Activated CD4-positive, alpha-beta T cell treated with anti-CD3 and anti-CD28 coated beads, Interleukin-2, amount 10 ng/mL, durations not matched to agents 7 days and 5 days (primary cell): ENCODE measurements at places on chromosomes 2 and 18. TPM values are rescaled to one million over a fixed set of nuclear protein-coding genes. Genes with fewer than 3 reads are reported as not detected.

The SLC4A5 gene
- 3.0 TPM for total RNA-seq

The COBLL1 gene
- not detected for total RNA-seq

The GATA6 gene
- not detected for total RNA-seq

GRCh38 chr2:81260320-81260719, 955.8 kb upstream of the LRRTM1 start:
- H3K4me3 ChIP-seq = no peak overlapping the region
- H3K36me3 ChIP-seq = no peaks in the 10 kb centered on the region
- H3K27me3 ChIP-seq = no peaks in the 10 kb centered on the region
- no peaks in the 10 kb centered on the region for H3K4me1 ChIP-seq

GRCh38 chr2:145288650-145289496, 769.0 kb upstream of the ZEB2 start:
- no peak for DNase-seq
- no peak overlapping the region for H3K4me3 ChIP-seq
- H3K27me3 ChIP-seq = peaks cover 26% of the 10 kb centered on the region
- H3K4me1 ChIP-seq = no peaks in the 10 kb centered on the region
- no peaks in the 10 kb centered on the region for H3K36me3 ChIP-seq

GRCh38 chr2:7424481-7424880, 507.3 kb downstream of the RNF144A start:
- H3K27me3 ChIP-seq = peaks cover 7% of the 10 kb centered on the region
- H3K4me1 ChIP-seq = peaks cover 21% of the 10 kb centered on the region
- no peak overlapping the region for H3K4me3 ChIP-seq
- peaks cover 3% of the 10 kb centered on the region for H3K36me3 ChIP-seq
- no peak overlapping the region for H3K27ac ChIP-seq

DNA sequence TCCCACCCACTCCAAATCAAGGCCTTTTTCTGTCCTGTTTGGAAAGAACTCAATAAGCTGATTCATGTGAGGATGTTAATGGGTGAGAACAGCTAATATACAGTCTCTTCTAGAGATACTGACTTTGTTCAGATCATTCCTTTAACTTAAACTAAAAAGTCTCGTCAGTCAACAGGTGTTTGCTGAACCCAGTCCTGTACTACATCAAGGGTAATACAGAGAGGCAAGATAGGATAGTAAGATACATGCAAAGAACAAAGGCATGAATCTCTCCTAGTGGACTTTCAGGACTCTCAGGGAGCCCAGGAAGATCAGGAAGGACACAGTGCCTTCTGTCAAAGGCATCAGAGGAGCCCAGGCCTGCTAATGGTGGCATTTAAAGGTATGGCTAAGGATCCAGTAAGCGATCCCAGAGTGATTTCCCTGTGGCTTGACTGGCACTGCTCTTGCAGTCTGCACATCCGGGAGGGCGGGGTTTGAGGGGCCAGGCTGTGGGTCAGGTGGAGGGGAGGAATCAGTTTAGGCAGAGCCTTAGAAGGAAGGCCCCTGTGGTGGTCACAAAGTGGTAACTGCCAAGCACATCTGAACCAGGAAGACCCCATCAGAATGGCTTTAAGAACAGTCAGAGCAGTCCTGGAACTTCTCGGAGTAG, 54.0 kb downstream of the EPAS1 start:
- H3K36me3 ChIP-seq = peaks cover 14% of the 10 kb centered on the region
- H3K4me3 ChIP-seq = peak overlapping the region; percentile 66
- H3K27ac ChIP-seq = peak overlapping the region; percentile 95
- DNase-seq = peak; percentile 47
- H3K27me3 ChIP-seq = no peaks in the 10 kb centered on the region
- H3K4me1 ChIP-seq = peaks cover 92% of the 10 kb centered on the region

DNA sequence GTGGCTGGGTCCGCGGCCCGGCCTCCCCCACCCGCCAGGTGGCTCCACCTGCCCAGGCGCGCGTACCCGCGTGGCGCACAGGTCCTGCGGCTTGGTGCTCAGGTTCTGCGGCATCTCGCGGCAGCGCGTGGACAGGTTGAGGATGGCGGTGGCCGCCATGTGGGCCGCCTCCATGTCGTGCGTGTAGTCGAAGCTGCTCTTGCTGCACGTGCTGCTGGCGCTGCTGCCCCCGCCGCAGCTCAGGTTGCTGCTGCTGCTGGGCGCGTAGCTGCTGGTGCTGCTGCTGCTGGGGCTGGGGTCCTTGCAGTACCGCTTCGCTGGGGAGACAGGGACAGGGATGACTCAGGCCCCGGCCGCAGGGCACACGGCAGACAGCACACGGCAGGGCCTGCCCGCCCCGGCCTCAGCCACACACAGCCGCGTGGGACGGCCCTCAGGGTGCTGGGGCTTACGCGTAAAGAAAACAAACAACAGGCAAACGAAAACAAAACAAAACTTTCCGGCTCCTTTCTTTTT, 147.7 kb upstream of the PXDN start:
- peaks cover 5% of the 10 kb centered on the region for H3K27me3 ChIP-seq
- no peak for DNase-seq
- H3K36me3 ChIP-seq = no peaks in the 10 kb centered on the region

DNA sequence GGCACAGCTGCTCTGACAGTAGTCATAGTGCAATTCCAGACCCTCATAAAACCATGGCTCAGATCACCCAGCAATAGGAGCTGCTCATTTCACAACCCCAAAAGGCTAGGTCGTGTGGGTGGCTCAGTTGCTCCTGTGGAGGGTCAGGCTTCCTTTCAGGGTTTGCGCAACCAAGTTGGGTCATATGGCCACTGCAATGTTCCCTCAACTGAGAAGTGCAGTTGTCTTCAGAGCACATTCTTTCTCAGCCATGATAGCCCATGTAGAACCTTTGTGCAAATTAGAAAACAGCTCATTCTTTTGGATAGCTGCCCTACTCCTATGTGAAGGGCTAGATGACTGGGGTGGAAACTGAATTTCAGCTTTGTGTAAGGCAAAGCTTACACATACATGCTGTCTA, 3.2 kb downstream of the SERPINB13 start:
- no peaks in the 10 kb centered on the region for H3K36me3 ChIP-seq
- no peak for DNase-seq
- H3K4me1 ChIP-seq = no peaks in the 10 kb centered on the region
- H3K27ac ChIP-seq = no peak overlapping the region
- H3K4me3 ChIP-seq = no peak overlapping the region

DNA sequence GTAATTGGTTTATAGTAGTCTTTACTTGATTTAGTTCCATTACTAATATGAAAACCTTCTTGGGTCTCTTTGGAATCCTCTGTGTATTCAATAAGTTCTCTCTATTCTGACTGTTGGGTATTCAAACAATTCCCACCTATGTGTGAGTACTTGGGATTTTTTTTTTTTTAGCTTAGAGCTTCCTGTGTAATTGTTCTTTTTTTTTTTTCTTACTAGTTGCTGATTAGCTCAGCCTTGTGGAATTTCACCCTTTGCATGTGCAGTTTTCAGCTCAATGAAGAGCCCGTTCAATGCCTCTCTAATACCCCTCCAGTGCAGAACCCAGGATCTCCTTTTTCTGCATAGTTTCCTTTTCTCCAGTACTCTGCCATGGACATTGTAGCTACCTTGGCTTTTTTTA, 339.1 kb upstream of the GALNT5 start:
- no peak overlapping the region for H3K27ac ChIP-seq
- H3K4me1 ChIP-seq = no peaks in the 10 kb centered on the region
- no peak for DNase-seq
- peaks cover 13% of the 10 kb centered on the region for H3K27me3 ChIP-seq
- no peak overlapping the region for H3K4me3 ChIP-seq

DNA sequence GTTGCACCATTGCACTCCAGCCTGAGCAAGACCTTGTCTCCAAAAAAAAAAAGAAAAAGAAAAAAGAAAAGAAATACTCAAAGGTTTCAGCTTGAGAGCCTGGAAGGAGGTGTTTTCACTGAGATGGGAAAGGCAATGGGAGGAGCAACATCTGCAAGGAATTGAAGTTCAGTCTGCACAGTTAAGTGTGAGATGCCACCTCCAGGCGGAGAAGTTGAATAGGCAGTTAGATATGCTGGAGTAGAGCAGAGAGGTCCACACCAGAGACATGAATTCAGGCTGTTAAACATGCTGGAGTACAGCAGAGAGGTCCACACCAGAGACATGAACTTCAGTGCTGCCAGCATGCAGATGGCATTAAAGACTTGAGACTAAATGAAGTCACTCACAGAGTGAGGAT, 41.4 kb upstream of the DTNB start:
- no peak overlapping the region for H3K27ac ChIP-seq
- peaks cover 3% of the 10 kb centered on the region for H3K36me3 ChIP-seq
- H3K27me3 ChIP-seq = peaks cover 13% of the 10 kb centered on the region

DNA sequence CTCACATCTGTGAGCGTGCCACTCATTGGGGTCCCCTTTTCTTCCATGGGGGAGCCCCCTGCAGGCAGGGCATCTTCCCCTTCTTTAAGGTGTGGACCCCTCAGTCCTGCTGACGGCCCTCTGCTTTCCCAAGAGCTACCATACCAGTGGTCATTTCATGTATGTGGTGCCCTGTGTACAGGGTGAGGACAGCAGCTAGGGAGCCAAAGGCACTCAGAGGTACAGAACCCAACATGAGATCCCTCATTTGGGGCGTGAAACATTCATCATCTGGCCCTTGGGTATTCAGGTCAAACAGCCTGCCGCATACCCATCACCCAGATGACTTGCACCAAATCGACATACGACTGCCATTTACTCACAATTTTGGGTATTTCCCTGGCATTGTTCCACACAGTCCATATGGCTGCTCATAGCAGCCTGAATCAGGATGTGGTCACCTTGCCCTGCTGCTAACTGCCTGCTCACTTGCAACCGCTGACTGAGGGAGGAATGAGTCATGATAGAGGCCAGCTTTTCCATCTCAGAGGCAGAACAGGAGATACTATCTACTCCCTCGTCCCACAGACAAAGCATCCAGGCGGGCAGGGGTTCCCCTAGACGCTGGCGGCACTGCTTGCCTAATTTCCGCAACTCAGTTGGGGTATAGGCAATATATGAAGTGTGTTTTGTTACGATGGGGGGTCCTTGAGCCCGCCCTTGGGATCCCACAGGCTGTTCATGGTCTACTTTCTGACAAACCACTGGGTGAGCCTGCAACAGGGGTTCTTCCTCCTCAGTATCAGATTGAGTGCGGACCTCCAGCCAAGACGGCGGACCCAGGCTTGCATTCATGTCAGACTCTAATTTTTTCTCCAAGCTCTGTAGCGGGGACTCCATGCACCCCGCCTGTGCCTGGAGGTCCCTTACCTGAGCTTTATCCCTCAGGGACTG, 228.6 kb downstream of the SATB2 start:
- H3K27ac ChIP-seq = no peak overlapping the region
- DNase-seq = peak; percentile 17
- H3K36me3 ChIP-seq = no peaks in the 10 kb centered on the region
- H3K4me1 ChIP-seq = no peaks in the 10 kb centered on the region

DNA sequence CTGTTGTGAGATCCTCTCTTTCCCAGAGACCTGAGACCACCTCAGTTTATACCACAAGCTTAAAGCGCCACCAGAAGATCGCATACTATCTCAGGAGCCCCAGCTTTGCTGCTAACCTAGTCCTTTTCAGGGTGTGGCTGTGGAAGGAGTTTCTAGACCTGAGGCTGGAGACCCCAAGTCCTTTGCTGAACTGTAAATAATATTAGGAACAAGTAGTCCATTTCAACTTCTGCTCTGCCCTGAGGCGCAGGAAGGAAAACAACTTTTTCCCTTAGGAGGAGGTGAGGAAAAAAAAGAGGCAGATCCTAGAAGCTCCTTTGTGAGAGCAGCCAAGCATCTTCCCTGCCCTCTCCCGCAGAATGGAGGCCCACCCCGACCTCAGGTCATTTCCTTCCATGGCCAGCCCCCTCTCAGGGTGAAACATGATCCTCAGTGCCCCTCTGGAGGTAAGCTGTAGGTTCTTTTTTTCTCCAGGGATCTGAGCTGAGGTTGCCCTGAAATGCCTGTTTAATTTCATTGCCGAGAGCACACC, 122.8 kb upstream of the LGALSL start:
- H3K27me3 ChIP-seq = peaks cover 7% of the 10 kb centered on the region
- no peak overlapping the region for H3K4me3 ChIP-seq
- no peaks in the 10 kb centered on the region for H3K36me3 ChIP-seq
- DNase-seq = no peak
- no peak overlapping the region for H3K27ac ChIP-seq
- peaks cover 46% of the 10 kb centered on the region for H3K4me1 ChIP-seq

DNA sequence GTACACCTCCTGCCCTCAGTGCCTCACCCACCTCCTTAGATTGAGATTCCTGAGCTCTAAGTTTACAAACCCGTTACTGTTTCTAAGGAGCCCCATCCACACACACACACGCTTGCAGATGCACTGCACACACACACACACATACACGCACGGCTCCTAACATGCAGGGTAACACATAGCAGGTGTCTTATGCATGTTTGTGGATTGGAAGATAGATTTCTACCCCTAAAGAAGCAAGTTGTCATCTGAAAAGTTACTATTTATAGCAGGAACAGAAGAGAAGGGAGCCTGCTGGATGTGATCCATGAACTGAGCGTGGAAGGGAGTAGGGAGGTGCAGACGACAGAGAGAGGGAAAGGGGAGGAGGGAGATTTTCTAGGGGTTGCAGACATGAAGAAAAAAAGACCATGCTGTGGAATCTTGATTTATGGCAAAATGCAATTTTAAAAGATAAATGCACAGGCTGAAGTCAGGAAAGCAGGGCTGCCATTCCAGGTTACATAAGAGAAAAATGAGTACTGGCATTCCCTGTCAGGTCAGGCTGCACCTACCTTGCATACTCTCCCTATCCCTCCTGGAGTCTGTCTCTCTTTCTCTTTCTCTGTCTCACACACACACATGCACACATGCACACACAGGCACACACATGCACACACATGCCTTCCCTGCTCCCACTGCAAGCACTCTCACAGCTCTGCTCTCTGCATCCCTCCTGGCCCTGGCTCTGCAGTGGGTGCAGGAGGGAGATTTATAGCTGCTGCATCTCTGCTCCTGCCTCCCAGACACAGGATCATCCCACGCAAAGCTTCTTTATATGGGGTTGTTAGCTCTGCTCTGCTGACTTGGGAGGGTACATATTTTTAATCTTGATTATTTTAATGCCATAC, 192.6 kb upstream of the MYT1L start:
- peaks cover 2% of the 10 kb centered on the region for H3K27me3 ChIP-seq
- H3K4me1 ChIP-seq = no peaks in the 10 kb centered on the region
- no peak overlapping the region for H3K27ac ChIP-seq
- DNase-seq = no peak
- no peak overlapping the region for H3K4me3 ChIP-seq

GRCh38 chr2:119474371-119475224, 42.9 kb downstream of the TMEM37 start:
- no peaks in the 10 kb centered on the region for H3K36me3 ChIP-seq
- H3K27me3 ChIP-seq = no peaks in the 10 kb centered on the region
- H3K27ac ChIP-seq = no peak overlapping the region
- no peak for DNase-seq
- H3K4me3 ChIP-seq = no peak overlapping the region
- no peaks in the 10 kb centered on the region for H3K4me1 ChIP-seq

DNA sequence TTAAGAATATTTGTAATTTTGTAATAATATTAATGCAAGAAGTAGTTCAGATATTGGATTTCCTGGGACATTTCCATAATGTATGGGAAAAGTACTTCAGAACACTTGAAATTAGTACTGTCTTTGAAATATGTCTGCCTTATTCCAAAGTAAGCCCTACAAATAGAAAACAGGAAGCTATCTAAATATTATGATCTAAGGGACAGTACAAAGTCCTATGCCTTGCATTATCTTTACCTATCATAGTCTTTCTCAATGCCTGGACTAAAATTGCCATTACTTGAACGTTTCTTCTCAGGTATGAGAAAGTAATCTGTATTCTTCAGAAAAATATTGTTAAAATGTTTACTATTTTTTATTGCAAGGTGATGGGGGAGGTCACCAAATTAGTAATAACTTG, 113.0 kb downstream of the PPP1R1C start:
- DNase-seq = no peak
- no peaks in the 10 kb centered on the region for H3K36me3 ChIP-seq
- no peak overlapping the region for H3K4me3 ChIP-seq
- no peaks in the 10 kb centered on the region for H3K27me3 ChIP-seq
- no peaks in the 10 kb centered on the region for H3K4me1 ChIP-seq
- H3K27ac ChIP-seq = no peak overlapping the region
